ENCODE measurements at places on chromosomes 3 and 15. TPM values are rescaled to one million over a fixed set of nuclear protein-coding genes. Genes with fewer than 3 reads are reported as not detected.
A peak's percentile ranks its signal among the peaks of the same experiment; 100 is the strongest.

- no peak for DNase-seq
These were observed 6.9 kb downstream of the APH1B start for GRCh38 chr15:63284335-63284734.

GRCh38 chr15:89809093-89809786 lies 5.4 kb downstream of the ANPEP start:
- no peak for DNase-seq

Gene RARB
- polyA plus RNA-seq, result 6.5 TPM

- no peak for DNase-seq
These were observed 9.6 kb upstream of the SMAD6 start for GRCh38 chr15:66692391-66692790.

Gene PROS1
- polyA plus RNA-seq, result 17.2 TPM

Gene SNAP23
- polyA plus RNA-seq, result 24.8 TPM

Gene TRH
- 0.01 TPM for polyA plus RNA-seq

- DNase-seq, result no peak
These were observed 33.5 kb upstream of the ACKR4 start for GRCh38 chr3:132563420-132564069.

DNA sequence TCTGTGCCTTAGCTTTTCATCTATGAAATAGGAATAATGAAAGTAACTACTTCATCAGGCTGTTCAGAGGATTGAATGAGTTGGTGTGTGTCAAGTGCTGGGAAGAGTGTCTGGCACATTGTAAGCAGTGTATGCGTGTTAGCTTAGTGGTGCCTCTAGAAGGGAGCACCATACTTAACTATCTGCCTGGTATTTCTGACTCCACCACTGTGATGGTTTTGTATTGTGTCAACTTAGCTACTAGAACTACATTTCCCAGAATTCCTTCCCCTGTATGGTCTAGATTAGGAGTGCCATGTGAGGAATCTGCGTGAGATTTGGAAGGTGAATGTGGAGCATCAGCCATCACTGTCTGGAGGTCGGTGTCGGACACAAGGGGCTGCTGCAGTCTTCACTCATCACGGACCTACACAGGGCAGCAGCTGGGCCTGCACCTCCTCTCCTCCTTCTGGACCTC lies 115.4 kb upstream of the GALNT15 start:
- no peak for DNase-seq

Gene A4GNT
- polyA plus RNA-seq, result not detected

GRCh38 chr3:171935261-171936123 lies 92.3 kb downstream of the TMEM212 start:
- DNase-seq, result no peak

Gene KLF15
- polyA plus RNA-seq, result 30.1 TPM

GRCh38 chr3:101838691-101839090 lies 10.6 kb upstream of the NFKBIZ start:
- DNase-seq, result no peak

Gene CXCR6
- 0.36 TPM for polyA plus RNA-seq

GRCh38 chr3:127484601-127485388 lies 105.7 kb downstream of the TPRA1 start:
- no peak for DNase-seq

DNA sequence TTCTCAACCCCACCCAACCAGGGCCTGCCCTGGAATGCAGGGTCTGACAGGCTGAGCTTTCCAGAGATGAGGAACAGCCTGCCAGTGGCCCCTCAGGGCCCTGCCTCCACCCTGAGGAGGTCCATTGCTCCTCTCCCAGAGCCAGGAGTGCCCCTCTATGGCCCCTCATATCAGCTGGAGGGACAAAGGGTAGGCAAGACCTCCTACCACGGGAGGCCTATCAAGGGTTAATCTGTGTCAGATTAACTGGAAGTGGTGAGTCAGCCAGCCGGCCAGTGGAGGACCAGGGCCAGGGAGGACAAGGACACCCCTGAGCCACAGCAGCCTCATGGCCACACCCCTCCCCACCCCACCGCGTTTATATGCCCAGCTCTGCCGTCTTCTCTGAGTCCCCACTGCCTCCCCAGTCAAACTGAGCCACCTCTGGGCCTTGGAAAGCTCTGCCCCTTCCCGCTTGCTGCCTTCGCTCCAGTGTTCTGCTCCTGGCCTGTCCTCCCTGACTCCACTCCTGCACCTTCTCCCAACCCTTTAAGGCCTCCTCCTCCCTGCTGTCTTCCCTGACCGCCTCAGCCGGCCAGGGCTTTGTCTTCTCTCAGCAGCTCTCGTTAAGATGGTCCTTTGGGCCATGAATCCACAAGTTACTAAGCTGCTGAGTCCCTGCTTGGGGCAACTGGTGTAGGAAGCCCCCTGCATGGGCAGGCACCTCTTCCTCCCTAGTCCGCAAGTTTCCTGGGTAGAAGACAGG lies 6.5 kb downstream of the CCDC33 start:
- no peak for DNase-seq

- peak; percentile 24 for DNase-seq
These were observed 35.2 kb downstream of the NR1I2 start for GRCh38 chr3:119817071-119817470.

Gene EXOSC7
- 39.9 TPM for polyA plus RNA-seq

Gene GP9
- 0.13 TPM for polyA plus RNA-seq

DNA sequence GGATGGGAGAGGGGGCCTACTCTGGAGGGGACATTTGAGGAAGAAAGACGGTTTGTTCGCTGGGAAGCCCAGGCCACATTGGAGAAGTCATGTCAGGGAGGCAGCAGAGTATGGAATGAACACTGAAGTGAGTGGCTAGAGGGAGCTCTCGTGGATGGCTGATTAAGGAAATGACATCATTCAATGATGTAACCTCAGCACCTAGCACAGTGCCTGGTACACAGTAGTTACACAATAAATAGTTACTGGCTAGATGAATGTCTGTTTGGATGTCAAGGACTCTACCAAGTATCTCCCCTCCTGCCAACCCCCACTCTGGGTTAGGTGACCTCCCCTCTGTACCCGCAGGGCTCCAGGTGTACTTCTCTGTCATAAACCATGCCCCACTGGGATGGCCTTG lies 121.1 kb downstream of the CLSTN2 start:
- DNase-seq, result no peak

- no peak for DNase-seq
These were observed 106.7 kb upstream of the AGBL1 start for GRCh38 chr15:85972805-85973540.

GRCh38 chr3:33833408-33834095 lies 35.1 kb downstream of the PDCD6IP start:
- DNase-seq, result no peak

DNA sequence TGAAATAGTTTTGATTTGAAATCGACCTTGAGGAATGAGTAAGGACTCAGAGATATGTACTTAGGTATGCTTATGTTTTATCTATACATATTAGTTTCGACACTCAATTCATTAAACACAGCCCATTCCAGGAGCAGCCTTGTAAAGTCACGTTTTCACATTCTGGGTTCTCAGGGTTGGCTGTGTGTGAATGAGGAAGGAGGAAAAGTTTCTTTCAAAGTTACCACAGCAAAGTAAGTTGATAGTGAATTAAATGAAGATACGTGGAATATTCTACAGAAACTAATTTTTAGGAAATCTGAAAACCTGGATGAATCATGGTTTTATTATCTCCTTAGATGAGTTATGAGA lies 133.5 kb downstream of the C3orf38 start:
- no peak for DNase-seq

Data from heart right ventricle (tissue), 16 donors.